ENCODE measurements at places on chromosomes 16 and 17. TPM values are rescaled to one million over a fixed set of nuclear protein-coding genes. Genes with fewer than 3 reads are reported as not detected.

- no peak for DNase-seq
Measured at GRCh38 chr17:19757536-19758180, 9.6 kb upstream of the ALDH3A1 start.

- no peak for DNase-seq
Measured at GRCh38 chr17:38322897-38323296, 20.9 kb downstream of the GPR179 start.

- DNase-seq = no peak
Measured at GRCh38 chr16:10314811-10315210, 71.0 kb upstream of the ATF7IP2 start.

The ACAP1 gene
- total RNA-seq = 49.2 TPM

DNA sequence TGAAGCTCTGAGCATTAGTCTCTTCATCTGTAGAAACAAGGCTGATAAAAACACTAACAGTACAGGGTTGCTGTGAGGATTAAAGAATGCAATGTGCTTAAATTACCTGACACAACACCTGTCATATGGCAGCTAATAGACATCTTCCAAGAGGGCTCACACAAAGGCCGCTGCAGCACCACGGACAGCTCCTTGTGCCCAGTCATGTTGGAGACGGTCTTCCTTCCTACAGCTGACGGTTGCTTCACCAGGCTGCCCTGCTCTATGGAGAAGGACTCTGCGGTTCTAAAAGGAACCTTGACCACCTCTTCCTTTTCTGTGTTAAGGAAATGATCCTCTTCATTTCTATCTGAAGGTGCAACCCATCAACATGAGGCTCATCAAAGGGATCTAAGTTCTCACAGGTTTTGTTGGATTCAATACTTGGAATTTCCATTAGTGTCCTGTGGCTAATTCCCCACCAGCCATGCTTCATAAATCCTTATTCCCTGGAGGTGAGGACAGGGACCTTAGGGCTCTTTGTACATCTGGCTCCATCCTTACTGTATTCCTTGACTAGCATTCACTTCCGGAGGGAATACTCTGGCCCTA, 138.9 kb upstream of the CES5A start:
- peak; percentile 91 for DNase-seq

The KRTAP9-8 gene
- not detected for total RNA-seq

DNA sequence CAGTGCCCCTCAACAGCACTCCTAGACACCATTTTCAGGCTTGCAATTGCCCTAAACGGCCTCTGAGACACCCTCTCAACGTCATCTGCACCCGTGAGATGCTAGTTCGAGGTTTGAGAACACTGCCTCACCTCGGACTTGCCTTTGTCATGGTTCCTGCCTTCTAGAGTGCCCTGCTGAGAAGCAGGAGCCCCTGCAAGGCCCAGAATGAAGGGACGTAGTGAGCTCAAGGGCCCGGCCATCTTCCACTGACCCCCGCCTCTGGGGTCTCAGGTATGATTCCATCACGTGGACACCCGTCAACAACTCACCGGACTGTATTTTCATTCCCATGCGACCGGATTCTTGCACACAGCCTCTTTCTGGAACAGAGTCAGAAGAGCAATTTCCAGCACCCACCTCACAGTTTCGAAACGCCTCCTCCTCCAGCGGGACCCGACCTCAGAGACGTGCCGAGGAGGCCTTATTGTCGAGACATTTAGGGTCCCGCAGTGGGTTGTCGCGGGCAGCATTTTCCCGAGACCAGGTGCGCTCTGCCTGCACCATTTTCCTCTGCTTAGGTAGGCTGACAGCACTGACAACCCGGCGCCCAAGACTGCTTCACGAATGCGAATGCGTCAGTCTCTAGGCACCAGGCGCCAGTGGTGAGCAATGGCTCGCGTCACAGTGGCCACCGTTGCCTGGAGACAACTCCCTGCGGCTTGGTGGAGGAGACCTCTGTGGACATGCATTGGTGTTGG, 999.9 kb downstream of the KCNJ18 start:
- DNase-seq = no peak

The CCDC40 gene
- total RNA-seq = 11.6 TPM

The CES5A gene
- total RNA-seq = not detected
